ENCODE measurements at places on chromosomes 16 and 17.

GRCh38 chr16:11639925-11640899 lies 28.0 kb upstream of the SNN start:
- peak; percentile 68 for DNase-seq

- no peak for DNase-seq
Measured at GRCh38 chr17:74410001-74410443, 21.9 kb upstream of the GPRC5C start.

DNA sequence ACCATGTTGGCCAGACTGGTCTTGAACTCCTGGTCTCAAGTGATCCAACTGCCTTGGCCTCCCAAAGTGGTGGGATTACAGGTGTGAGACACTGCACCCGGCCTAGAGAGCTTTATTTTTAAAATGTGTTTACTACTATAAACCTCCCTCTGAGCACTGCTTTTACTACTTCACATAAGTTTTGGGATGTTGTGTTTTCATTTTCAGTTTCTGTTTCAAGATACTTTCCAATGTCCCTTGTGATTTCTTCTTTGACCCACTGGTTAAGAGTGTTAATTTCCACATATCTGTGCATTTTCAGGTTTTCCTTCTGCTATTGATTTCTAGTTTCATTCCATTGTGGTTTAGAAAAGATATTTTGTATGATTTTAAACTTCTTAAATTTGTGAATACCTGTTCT lies 74.4 kb downstream of the NETO2 start:
- no peak for DNase-seq

- no peak for DNase-seq
Measured at GRCh38 chr17:80673152-80673920, 128.7 kb downstream of the RPTOR start.

DNA sequence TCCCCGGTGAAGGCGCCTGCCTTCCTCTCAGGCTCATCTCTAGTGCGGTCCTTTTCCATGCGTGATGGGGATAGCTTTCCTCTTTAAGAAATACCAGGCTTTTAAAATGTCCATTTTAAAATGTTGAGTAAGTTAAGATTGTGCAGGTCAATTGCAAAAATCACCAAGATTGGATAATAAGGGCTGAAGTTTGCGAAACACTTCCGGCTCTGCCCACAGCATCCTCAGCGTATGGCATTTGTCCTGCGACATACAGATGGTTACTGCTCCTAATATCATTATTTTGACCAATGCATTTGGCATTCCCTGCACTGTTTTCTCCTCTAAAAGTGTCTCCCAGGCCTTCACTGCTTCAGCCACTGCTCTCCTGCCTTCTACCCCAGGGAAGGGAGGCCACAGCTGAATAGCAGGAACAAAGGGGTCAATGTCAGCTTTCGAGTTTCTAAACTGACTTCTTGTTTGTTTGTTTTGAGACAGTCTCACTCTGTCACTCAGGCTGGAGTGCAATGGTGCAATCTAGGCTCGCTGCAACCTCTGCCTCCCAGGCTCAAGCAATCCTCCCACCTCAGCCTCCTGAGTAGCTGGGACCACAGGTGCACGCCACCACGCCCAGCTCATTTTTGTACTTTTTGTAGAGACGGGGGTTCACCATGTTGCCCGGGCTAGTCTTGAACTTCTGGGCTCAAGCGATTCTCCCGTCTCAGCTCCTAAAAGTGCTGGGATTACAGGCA lies 91.9 kb downstream of the CRISPLD2 start:
- DNase-seq, result no peak

- DNase-seq, result no peak
Measured at GRCh38 chr17:5786510-5786875, 202.2 kb upstream of the NLRP1 start.

DNA sequence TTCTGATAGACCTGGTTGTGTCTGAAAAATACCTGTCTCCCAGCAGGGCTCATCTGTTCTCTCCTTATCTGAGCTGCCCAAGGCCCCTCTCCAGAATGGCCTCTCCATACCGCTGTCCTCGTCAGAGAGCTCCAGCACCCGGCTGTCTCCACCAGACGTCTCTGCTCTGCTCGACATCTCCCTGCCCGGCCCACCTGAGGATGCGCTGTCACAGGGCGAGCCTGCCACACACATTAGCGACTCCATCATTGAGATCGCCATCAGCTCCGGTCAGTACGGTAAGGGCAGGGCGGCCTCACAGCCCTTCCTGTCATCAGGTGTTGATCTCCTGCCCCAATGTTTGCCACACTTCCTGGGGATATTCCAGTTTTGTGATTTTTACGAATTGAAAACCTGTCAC lies 10.2 kb upstream of the JPT2 start:
- DNase-seq, result no peak

DNA sequence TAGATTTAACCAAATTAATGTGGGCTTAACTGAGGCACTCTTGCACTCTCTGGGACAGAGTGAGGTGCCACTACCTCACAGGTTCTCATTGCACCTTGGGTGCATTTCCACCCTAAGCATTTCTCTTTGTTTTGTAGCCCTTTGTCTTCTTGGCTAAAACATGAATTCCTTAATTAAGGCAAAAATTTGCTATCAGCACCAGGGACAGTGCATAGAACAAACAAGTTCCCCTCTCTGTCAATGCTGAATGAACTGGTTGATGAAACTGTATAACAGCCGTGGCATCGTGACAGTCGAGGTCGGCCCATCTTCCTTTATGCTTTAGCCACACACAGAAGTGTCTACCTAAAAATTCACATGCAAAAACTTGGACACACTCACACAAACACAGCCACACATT lies 74.8 kb downstream of the HS3ST2 start:
- no peak for DNase-seq

- DNase-seq, result no peak
Measured at GRCh38 chr17:72075995-72076677, 44.7 kb upstream of the SOX9 start.

DNA sequence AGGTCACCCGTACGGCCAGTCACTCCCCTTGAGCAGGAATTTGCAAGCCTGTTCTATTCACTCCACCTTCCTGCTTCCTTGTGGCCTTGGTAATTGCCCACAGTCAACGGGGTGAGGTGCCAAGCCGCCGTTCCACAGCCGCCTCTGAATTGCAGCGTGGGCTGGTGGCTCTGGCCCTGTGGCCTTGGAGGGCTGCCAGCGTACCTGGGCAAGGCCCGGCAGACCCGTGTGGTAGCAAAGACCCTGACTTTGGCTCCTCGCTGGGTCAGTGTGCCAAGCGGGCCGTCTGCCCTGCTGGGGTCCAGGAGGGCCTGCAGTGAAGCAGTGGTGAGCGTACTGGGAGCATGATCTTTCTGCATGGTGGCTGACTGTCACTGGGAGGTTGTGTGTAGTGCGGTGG lies 3.6 kb downstream of the BANP start:
- no peak for DNase-seq

DNA sequence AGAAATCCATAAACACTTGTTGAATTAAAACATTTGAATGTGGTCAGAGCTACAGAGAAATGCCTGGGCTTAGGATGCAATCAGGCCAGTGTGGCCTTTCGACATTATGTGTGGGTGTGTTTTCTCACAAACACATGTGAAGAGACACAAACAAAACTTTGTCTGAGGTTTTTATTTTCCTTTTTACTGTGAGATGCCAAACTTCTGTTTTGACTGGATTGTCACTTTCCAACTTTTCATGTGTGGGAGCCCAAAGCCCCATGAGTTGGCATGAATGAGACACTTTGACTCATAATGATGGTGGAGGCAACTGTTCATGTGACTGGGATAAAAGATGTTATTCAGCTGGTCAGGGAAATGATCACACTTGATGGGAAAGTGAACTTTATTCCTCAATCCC lies 71.9 kb upstream of the GAS7 start:
- DNase-seq, result no peak

GRCh38 chr17:49656247-49656646 lies 21.6 kb downstream of the SPOP start:
- no peak for DNase-seq

DNA sequence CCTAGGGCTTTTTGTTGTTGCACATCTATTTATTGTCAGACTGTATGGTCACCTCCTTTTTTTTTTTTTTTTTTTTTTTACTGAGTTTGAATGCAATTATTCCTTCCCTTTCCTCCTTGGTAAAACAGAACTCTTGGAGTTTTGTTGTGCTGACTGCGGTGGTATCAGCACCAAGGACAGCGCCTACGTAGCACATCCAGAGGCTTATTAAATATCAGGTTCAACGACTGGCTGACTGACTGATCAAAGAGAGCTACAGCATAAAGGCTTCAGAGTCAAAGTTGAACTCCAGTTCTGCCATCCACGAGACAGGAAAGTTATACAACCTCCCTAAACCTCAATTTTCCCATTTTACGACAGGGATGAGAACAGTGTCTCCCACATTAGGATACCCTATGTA lies 86.1 kb upstream of the RBFOX1 start:
- DNase-seq, result no peak

DNA sequence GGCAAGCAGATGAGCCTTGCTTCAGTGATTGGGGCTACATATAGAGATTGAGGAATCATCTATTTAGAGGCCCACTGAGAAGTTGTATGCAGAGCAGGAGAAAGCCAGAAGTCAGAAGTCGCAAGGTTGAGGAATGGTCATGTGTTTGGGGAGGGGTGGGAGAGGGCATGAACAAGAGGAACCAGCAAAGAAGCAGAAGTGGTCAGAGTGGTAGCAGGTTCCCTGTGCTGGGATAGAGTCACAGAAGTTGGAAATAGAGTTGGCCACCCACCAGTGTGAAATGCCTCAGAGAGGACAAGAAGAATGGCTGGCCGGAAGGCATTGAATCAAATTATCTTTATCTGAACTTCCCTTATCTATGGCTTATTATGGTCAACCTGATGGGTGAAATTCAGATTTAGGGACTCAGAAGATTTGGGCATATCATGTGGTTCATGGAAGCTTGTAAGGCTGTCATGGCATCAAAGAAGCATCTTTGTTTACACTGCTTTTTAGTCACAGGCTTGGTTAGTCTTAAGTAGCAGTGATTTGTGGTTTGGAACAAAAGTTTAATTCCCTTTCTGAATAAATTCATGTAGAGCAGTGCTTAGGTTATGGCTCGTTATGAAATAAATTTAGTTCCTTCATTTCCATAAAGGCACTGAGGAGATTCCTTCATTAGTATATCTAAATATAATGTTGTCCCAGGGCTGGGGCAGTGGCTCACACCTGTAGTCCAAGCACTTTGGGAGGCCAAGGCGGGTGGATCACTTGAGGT lies 19.7 kb downstream of the MAP3K3 start:
- DNase-seq, result no peak

- peak; percentile 32 for DNase-seq
Measured at GRCh38 chr16:89330177-89330856, 112.8 kb downstream of the ZNF778 start.

DNA sequence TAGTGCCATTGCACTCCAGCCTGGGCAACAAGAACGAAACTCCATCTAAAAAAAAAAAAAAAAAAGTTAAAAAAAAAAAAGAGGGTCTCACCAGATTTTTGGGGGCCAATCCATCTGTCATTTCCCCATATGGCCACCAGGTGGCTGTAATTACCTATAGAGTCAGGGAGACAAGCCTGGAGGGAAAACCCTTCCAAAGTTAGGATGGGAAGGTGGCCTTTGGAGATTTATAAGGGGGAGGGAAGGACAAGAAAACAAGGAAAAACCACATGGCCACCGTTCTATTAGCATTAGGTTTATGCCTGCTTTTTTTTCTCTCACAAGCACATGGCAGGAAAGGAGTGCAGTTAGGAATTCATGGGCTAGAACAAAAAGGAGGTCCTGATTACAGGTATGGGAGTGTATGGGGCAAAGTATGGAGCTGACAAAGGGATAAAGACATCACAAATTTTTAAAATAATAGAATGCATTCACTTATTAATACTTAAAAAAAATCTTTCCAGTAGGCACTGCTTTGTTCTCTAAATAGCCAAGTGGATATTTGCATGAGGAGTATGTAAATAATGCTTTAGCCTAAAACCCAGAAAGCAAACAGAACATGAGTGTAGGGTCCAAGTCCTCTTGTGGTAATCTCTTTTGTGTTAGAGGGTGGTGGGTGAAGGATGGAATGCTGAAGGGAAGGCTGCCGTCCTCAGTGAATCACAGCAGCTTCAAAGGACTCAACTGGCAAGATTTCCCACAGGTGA lies 5.1 kb downstream of the CYB5D1 start:
- DNase-seq, result peak; percentile 63

- no peak for DNase-seq
Measured at GRCh38 chr17:13753771-13754170, 152.0 kb upstream of the HS3ST3A1 start.

GRCh38 chr16:31365131-31365865 lies 10.3 kb downstream of the ITGAX start:
- no peak for DNase-seq

- no peak for DNase-seq
Measured at GRCh38 chr17:36629970-36630502, 28.7 kb downstream of the MRM1 start.

- DNase-seq, result no peak
Measured at GRCh38 chr16:1082266-1082951, 9.9 kb downstream of the SSTR5 start.

DNA sequence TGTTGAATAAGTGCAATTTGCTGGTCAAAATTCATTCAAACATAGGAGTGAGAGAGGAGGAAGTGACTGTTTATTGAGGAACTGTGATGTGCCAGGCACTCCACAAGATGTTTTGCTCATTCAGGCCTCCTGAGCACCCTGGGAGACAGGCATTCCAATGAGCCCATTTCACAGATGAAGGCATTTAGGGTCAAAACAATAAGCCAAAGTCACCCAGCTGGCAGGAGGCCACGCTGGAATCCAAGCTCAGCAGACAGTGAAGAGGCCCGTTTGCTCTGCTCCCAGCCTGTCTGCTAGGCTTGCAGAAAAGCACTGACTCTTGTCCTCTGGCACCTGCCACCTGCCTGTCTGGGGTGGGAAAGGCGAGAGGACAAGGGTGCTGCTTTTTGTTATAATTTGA lies 10.1 kb upstream of the SLC25A39 start:
- DNase-seq, result no peak

- DNase-seq, result peak; percentile 82
Measured at GRCh38 chr17:20095336-20096080, 86.3 kb downstream of the SPECC1 start.

DNA sequence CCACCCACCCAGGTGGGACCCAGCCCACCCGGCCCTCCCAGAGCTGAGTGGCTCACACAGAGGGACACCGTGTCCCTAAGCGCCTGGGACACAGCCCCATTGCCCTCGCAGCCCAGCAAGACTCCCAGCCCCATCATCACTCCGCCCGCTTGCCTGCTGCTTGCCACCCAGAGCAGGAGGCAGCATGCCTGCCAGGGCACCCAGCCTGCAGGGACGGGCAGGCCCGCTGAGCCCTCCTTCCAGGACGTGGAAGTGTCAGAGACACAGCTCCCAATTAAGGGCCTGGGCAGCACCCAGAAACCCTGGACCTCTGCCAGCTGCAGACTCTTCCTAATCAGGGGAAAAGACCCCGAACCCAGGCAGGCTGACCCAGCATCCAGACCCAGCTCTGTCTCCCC lies 17.2 kb upstream of the OSGIN1 start:
- DNase-seq, result no peak

GRCh38 chr16:58026139-58026704 lies 668 bp downstream of the MMP15 start:
- no peak for DNase-seq

- no peak for DNase-seq
Measured at GRCh38 chr16:84851192-84852127, 31.7 kb downstream of the CRISPLD2 start.

- DNase-seq, result no peak
Measured at GRCh38 chr17:61805399-61805798, 57.9 kb downstream of the BRIP1 start.

Measured in right forelimb (tissue), 1 donor.